ENCODE measurements at places on chromosomes 2 and 18.

- no peak for DNase-seq
Observed at GRCh38 chr2:156445296-156446220, 9.4 kb downstream of the GPD2 start.

- DNase-seq: no peak
Observed at GRCh38 chr18:21853016-21853415, 112.4 kb downstream of the MIB1 start.

GRCh38 chr2:131046028-131046917, 47.0 kb downstream of the FAM168B start:
- DNase-seq: no peak

GRCh38 chr2:3601561-3602271, 6.8 kb downstream of the COLEC11 start:
- DNase-seq: no peak

DNA sequence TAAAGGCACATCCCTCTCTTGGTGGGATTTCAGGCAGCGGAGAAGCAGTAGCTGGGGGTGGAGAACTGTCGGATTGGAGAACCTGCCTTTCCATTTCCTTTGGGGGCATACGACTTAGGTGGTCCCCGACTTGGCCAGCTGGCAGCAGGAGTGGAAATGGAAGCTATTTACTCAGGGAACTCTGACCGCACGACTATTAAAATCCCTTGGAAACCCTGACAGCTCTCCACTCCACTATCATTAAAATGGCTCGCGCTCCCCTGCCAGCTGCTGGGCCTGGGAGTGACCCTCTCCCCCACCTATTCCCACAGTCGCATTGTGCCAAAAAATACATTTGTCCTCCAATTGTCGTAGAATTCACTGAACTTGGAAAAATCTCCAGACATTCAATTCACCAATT, 77.7 kb upstream of the APCDD1 start:
- DNase-seq: no peak

DNA sequence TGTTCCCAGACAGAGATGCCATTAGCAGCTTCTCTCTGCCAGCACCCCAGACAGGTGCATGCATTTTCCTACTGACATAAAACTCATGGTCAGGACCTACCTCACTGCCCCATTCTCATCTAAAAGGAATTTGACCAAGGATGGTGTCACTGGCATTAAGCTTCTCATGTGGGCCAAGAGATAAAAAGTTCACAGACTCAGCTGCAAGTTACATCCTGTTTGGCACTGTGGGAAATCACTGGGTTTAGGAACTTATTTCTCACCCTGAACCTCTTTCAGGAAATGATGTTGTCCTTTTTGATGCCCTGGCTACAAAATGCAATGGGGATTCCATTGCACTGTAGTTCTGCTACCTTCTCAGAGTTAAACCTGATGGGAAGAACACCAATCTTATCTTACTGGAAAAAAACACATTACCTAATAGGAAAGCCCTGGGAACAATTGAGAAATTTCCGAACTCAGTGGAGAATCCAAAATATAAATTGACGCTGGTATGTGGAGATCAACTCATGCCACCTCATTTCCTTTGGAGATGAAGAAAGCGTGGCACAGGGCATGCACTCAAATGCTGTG, 252.1 kb upstream of the COPS8 start:
- no peak for DNase-seq

GRCh38 chr2:205903549-205904129, 182.3 kb downstream of the INO80D start:
- DNase-seq: peak; percentile 25

DNA sequence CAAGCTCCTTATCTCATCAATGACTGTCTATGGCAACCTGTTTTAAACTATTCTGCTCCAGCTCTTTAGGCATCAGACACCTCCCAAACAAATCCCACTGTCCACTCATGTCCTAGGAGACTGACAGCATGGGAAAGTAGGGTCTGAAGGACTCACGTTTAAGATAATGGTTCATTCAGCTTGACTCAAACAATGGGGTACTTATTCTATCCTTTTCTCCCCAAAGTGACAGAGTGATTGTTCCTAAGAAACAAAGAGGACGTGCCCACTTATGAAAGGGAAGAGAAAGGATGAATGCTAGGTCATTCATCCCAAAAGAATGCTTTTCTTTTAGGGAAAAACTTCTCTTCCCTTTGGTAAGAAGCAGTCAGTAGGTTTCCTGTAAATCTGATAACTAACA, 41.9 kb downstream of the ALK start:
- DNase-seq: no peak

DNA sequence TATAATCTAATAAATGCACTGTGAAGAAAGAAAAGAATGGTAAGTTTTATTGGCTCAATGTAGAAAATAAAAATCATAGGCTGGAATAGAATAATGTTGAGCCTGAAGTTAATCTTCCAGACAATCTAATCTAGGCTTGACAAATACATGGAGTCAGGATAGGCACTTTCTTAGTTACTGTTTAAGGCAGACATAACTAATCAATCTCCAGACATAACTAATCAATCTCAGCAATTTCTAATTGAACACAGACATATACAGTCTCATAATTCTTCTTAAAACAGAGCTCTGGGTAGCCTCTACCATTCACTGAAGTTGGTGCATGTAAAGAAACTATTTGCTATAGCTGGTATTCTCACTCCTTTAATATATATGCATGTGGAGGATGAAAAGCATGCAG, 150.1 kb upstream of the CTAGE1 start:
- DNase-seq: no peak

GRCh38 chr2:18194161-18194560, 315.7 kb downstream of the KCNS3 start:
- no peak for DNase-seq

GRCh38 chr2:151358166-151358970, 976 bp downstream of the TNFAIP6 start:
- no peak for DNase-seq

- DNase-seq: no peak
Observed at GRCh38 chr2:181471783-181472182, 14.6 kb downstream of the ITGA4 start.

DNA sequence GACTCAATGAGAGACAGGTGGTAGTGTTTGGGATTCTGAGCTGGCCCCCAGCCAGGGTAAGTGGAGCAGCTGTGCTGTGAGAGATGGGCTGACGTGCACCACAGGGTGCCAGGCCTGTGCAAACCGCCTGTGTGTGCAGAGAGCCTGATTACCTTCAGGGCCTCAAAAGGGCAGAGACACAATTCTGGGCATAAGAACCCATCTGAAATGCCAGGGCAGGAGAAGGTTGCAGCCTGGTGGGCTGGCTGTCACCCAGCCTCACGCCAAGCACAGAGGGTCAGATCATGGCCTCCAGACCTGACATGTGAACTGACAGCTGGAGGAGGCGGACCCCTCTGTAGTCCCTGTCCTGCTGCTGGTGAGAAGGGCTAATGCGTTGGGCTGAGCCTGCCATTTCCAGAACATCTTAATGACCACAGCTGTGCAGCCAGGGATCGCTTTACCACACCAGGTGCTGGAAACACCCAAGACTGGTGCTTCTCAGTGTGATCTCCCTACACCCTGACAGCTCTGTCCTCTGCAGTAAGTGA, 100.9 kb downstream of the ARL4C start:
- peak; percentile 89 for DNase-seq

- no peak for DNase-seq
Observed at GRCh38 chr2:167871286-167871685, 376.1 kb downstream of the STK39 start.

DNA sequence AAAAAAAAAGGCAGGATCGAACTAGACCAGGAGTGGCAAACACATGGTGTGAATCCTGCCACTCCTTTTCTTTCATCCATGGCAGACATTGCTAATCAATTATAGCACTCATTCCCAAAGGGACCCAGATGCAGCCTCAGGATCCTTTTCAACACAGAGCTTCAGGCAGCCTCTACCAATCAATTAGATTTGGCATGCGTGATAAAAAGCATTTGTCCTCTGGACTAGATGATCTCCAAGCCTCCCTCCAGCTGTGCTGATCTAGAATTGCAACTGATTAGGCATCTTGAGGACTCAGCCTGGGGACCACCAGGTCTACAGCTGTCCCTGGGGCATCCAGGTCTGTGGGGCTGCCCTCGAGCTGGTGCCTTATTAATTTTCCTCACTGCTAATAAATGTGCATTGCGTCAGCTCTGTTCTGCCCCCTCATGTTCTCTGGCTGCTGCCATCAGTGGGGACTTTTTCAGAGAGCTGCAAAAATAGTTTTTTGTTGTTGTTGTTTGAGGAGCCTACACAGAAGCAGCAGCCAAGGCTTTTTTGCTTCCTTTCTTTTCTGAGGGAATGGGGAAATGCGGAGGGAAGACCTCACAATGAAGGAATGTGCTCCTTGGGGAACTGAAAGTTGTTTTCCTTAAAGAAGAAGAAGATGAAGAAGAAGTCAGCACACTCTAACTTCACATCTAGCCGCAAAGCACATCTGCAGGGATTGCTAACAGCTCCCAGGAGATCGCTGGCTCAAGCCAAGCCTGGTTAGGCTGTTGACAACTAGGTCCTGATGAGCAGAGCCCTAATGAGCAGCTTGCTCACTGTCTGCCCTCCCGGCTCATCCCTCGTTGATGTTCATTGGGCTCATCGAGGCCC, 8.8 kb upstream of the ATOH8 start:
- DNase-seq: no peak

GRCh38 chr18:50461251-50461650, 86.4 kb downstream of the SKA1 start:
- no peak for DNase-seq

DNA sequence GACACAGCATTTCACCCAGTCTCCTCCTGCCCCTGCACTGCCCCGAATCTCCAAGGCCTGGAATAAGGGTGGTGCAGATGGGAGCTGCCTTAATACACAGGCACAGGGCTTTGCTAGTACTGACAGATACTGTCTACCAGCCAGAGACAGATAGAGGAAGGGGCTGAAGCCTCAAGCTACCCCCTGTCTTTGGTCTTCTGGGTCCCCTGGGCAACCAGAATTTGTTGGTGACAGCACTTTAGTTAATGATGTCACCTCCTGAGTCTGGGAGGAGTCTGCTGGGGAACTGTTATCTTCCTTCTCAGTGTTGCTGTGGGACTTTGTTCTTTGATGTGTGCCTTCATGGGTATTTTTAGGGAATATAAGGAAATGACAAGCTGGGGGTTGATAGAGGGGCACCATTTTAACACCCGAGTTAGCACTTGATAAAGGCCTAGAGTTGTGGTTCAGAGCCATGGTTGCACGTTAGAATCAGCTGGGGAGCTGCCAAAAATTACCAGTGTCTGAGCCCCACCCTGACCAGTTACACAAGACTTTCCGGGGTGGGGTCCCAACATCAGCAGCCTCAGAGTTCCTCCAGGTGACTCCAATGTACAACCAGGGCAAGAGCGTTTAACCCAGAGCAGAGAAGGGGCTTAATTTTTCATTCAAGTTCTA, 136.8 kb downstream of the SMAD7 start:
- no peak for DNase-seq

- no peak for DNase-seq
Observed at GRCh38 chr2:20188851-20189250, 36.1 kb downstream of the SDC1 start.

DNA sequence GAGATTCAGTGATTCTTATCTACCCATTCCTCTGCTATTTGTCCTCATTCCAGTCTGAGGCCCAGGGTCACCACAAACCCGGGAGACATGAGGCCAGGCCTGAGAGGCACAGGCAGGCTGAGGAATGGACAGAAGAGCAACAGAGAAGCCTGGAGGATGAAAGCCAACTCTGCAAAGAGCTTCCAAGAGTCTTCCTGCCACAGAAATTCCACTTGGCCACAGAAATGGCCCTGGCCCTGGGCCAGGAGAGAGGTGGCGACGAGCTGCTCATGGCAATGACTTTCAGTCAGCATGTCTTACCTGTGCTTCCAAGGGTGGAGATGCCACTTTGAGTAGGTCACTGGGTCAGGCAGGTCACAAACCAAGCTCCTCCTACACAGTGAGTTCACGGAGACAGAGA, 155.3 kb upstream of the PKDCC start:
- no peak for DNase-seq

- peak; percentile 4 for DNase-seq
Observed at GRCh38 chr2:124804014-124804940, 779.2 kb downstream of the CNTNAP5 start.

DNA sequence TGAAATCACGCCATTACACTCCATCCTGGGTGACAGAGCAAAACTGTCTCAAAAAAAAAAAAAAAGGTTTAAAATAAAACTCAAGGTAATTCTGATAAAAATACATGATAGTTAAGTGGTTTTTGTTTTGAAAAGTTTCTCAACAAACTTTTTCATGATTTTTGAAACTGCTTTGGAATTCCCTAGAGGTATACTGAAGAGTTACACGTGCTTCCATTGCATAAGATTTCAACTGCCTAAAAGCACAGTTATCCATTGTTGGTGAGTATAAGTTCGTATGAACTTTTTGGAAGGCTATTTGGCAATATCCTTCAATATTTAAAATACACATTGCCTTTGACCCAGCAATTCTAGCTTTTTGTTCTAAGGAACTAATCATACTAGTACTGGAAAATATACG, 74.9 kb downstream of the USP34 start:
- DNase-seq: no peak

DNA sequence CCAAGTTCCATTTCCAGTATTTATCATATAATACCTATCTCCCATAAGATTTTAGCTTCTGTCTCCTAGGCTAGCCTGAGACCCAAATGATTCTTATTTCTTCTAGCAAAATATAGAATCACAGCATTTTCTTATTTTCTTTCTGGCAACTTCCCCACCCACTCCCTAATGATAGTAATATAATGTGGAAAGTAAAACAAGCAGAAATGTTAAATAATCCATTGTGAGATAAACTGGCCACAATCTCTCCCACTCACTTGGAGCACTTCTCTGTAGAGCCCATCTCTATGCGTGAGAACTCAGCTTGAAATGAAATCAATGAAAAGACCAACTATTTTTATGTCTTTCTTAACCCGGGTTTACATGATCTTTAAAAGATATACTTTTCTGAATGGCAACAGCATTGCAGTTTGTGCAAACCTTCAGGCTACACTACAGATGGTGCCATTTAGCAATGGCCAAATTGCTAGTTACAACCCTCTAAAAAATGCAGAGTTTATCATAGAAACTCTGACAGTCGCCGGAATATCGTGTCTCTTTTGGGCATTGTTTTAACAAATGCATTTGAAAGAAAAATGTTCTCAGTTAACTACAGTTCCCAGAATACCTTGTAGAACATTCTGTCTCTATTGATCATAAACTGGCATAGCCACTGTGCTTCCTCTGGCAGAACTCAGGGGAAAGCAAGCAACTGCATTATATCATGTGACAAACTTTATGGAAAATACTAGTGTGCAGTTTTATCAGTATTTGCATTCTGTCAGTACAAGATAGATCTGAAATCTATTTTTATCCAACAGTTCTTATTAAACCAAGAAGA, 1407.4 kb upstream of the ZEB2 start:
- no peak for DNase-seq

- no peak for DNase-seq
Observed at GRCh38 chr18:37161491-37161890, 332.6 kb downstream of the KIAA1328 start.

- DNase-seq: no peak
Observed at GRCh38 chr2:121824264-121824663, 68.8 kb downstream of the TSN start.

GRCh38 chr2:180677200-180677599, 303.2 kb upstream of the UBE2E3 start:
- DNase-seq: no peak

- no peak for DNase-seq
Observed at GRCh38 chr18:58893388-58894099, 28.9 kb downstream of the ZNF532 start.

GRCh38 chr2:42895134-42895790, 102.9 kb upstream of the HAAO start:
- no peak for DNase-seq
